GM12878 (cell line): ENCODE measurements at places on chromosomes 6 and 20. TPM values are rescaled to one million over a fixed set of nuclear protein-coding genes. Genes with fewer than 3 reads are reported as not detected.

DNA sequence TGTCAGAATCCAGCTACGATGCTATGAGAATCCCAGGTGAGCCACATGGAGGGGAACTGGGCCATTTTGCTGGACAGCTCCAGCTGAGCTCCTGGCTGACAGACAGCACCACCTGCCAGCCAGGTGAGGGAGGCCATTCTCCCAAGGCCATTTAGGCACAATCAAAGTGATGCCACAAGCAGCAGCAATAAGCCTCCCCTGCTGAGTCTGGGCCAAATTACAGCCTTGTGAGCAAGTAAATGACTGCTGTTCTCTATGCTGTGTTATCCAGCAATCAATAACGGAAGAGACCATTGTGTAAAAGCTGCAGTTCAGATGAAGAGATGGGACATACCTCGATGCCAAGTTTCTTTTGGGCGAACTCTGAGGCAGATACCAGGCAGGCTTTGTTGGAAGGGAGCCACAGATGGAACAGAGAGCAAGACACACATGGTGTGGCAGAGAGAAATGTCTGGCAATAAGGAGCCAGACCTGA lies 14.0 kb upstream of the SCGN start:
- no peaks in the 10 kb centered on the region for H3K4me1 ChIP-seq
- H3K36me3 ChIP-seq: no peaks in the 10 kb centered on the region
- H3K27ac ChIP-seq: no peak overlapping the region
- no peak for DNase-seq

KCNG1 gene
- not detected in 2 replicates for total RNA-seq

DNA sequence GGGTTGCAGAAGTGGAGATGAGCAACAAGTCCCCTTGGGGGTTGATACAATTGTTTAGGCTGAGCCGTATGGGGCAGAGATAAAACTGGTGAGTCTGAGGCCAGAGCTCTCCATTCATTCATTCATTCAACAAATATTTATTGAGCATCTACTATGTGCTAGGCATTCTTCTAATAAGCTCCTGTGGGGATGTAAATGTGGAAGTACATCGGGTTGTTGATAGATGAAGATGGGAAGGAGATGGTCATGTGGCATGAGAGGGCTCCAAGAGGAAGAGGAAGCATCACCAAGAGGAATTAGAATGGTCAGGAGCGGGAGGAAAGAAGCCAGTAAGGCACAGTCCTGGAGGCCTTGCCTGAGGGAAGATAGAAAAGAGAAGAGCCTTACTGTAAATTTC lies 98.7 kb upstream of the MLN start:
- no peak for DNase-seq
- peaks cover 24% of the 10 kb centered on the region for H3K4me1 ChIP-seq
- no peaks in the 10 kb centered on the region for H3K36me3 ChIP-seq

GRCh38 chr6:115363379-115363778 lies 697.3 kb downstream of the FRK start:
- H3K27ac ChIP-seq: no peak overlapping the region
- peak; percentile 13 for DNase-seq
- no peaks in the 10 kb centered on the region for H3K27me3 ChIP-seq
- H3K4me1 ChIP-seq: no peaks in the 10 kb centered on the region
- no peaks in the 10 kb centered on the region for H3K36me3 ChIP-seq

DNA sequence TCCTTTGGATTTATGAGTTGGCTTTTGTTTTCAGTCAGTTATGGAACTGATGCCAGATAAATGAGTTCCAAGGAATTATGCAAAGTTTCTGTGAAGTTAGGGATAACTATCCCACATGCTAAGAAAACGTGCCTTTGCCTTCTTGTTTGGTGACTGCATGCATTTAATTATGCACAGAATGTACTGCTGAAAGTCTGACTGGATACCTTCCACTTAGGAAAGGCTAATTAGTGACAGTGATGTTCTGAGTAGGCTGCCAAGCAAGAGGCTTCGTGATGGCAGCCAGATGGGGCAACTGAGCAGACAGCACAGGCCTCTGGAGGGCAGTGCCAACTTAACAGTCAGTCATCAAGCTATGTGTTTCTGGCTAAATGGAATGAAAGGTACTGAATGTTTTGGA lies 289.9 kb downstream of the CD109 start:
- H3K4me3 ChIP-seq: no peak overlapping the region
- H3K27ac ChIP-seq: no peak overlapping the region
- no peak for DNase-seq

DNA sequence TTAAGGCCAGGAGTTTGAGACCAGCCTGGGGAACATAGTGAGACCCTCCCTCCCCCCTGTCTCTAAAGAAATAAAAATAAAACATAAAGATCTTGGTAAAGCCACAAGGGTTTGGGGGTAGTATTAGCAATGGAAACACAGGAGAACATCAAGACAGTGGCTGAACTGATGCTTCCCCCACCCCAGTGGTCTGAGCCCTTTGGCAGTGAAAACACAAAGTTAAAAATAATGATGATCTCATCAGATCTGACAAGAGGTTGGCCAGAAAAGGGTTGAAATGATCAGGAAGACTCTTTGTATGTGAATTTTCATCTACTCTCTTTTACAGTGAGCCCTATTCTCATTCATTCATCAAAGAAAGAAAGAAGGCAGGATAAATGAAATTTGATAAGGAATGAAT lies 93.7 kb downstream of the KCNB1 start:
- no peak for DNase-seq
- no peak overlapping the region for H3K27ac ChIP-seq
- H3K4me1 ChIP-seq: no peaks in the 10 kb centered on the region
